Astrocyte (in vitro differentiated cells and primary cell): ENCODE measurements at places on chromosomes 2 and 18. TPM values are rescaled to one million over a fixed set of nuclear protein-coding genes. Genes with fewer than 3 reads are reported as not detected.

- H3K4me1 ChIP-seq = no peaks in the 10 kb centered on the region
- H3K27ac ChIP-seq = no peak overlapping the region
- no peak for DNase-seq
- H3K4me3 ChIP-seq = no peak overlapping the region
- H3K27me3 ChIP-seq = no peaks in the 10 kb centered on the region
- H3K36me3 ChIP-seq = no peaks in the 10 kb centered on the region
These were observed 1341.3 kb upstream of the PIK3C3 start for GRCh38 chr18:40613721-40614120.

DNA sequence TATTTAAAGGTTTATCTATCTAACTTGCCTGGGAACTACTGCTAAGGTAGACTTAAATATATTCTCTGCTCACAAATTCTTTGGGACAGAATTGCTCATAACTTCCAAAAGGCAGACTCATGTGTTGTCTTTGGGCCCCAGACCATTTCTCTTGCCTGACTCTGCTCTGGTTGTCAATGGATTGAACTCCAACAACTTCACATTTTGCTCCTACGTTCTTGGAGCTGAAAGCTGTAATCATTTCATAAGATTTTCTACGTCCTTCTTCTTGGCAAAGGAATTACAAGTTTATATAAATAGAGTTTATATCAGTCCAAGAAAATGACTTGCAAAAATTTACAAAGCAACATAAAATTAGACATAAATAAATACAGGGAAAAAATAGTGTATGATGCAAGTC is 32.9 kb upstream of the PPM1B start:
- no peaks in the 10 kb centered on the region for H3K27me3 ChIP-seq
- peak overlapping the region; percentile 32 for H3K27ac ChIP-seq
- DNase-seq = peak; percentile 55
- H3K4me1 ChIP-seq = peaks cover 16% of the 10 kb centered on the region
- H3K4me3 ChIP-seq = no peak overlapping the region

DNA sequence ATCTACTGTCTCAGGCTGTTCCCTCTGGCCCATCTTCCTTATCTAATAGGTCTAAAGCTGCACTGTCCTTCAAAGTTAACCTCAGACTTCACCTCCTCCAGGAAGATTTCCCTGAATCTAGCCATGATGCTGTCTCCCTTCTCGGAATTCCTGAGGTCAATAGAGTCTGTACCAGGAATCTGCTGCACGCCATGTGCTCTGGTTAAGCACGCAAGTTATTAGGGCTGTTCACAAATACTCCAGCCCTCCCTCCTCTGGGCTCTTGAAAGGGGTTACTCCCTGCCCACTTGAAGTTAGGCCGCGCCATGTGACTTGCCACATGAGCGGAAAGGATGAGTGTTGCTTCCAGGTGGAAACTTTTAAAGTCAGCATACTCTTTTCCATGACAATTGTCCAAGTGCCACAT is 43.6 kb downstream of the MCFD2 start:
- no peak overlapping the region for H3K4me3 ChIP-seq
- no peaks in the 10 kb centered on the region for H3K27me3 ChIP-seq
- no peak for DNase-seq
- H3K27ac ChIP-seq = no peak overlapping the region

- no peak for DNase-seq
- H3K4me1 ChIP-seq = peaks cover 5% of the 10 kb centered on the region
- H3K27ac ChIP-seq = no peak overlapping the region
- no peaks in the 10 kb centered on the region for H3K36me3 ChIP-seq
These were observed 950 bp downstream of the KLHL30 start for GRCh38 chr2:238139196-238140039.

DNA sequence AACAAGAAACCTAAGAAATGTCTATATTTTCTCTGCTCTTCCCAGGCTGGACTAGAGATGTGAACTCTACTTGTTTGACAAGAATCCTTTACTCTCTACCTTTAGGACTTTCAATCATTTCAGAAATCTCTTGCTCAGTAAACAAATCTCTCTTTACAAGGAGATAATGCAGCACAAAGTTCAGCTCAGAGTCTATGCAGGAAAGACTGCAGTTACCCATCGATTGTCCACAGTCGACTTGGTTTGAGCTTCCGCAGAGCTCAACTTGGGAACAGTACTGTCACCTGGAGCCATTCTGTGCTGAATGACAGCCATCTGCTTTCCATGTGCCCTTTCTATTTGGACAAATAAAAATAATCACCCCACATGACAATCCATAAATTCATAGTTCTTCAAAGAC is 259.7 kb upstream of the STON1 start:
- no peaks in the 10 kb centered on the region for H3K36me3 ChIP-seq
- no peak overlapping the region for H3K27ac ChIP-seq
- no peaks in the 10 kb centered on the region for H3K27me3 ChIP-seq
- H3K4me3 ChIP-seq = no peak overlapping the region
- DNase-seq = no peak

DNA sequence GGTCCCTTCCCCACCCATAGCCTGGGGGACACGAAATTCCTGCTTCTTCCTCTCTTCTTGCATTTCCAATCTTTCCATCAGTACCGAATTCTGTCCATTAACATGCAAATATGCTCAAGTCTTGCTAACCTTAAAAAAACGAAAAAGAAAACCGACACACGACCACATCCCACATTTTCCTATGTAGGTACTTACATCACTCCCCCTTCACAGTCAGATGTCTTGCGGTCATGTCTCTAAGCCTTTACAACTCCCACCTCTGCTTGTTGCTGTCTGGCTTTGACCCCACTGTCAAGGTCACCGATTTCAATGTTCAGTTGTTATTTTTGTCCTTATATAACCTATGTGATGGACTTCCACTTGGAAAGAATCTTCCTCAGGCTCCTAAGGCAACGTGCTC is 219.4 kb downstream of the NAPG start:
- DNase-seq = no peak
- no peaks in the 10 kb centered on the region for H3K4me1 ChIP-seq
- H3K27ac ChIP-seq = no peak overlapping the region
- H3K4me3 ChIP-seq = no peak overlapping the region
- no peaks in the 10 kb centered on the region for H3K27me3 ChIP-seq
- H3K36me3 ChIP-seq = no peaks in the 10 kb centered on the region

DNA sequence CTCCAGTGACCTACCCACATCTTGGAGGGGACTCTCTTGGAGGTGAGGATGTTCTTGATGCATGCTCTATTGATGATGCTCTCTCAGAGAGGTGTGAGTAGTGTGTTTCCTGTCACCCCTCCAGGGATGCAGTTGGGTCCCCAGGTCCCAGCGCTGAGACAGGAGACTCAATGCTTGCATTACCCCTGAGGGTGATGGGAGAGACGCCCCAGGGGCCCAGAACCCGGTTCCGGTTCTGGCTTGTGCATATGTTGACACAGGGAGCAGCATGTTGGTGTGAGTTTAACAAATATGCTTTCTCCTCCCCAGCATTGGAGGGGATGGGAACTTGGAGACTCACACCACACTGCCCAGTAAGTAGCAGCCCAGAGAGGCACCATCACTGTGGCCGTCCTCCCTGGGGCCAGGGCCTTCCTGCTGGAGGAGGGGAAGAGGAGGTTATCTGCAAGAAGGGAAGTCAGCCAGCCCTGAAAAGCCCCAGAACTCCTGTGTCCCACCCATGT is 124.5 kb downstream of the PLB1 start:
- no peaks in the 10 kb centered on the region for H3K27me3 ChIP-seq
- no peaks in the 10 kb centered on the region for H3K36me3 ChIP-seq
- peak overlapping the region; percentile 50 for H3K27ac ChIP-seq
- DNase-seq = no peak
- no peak overlapping the region for H3K4me3 ChIP-seq

The RNU2-63P gene
- total RNA-seq = 4.2 and 6.6 TPM in 2 replicates
